ENCODE measurements at places on chromosomes 5 and 9.

DNA sequence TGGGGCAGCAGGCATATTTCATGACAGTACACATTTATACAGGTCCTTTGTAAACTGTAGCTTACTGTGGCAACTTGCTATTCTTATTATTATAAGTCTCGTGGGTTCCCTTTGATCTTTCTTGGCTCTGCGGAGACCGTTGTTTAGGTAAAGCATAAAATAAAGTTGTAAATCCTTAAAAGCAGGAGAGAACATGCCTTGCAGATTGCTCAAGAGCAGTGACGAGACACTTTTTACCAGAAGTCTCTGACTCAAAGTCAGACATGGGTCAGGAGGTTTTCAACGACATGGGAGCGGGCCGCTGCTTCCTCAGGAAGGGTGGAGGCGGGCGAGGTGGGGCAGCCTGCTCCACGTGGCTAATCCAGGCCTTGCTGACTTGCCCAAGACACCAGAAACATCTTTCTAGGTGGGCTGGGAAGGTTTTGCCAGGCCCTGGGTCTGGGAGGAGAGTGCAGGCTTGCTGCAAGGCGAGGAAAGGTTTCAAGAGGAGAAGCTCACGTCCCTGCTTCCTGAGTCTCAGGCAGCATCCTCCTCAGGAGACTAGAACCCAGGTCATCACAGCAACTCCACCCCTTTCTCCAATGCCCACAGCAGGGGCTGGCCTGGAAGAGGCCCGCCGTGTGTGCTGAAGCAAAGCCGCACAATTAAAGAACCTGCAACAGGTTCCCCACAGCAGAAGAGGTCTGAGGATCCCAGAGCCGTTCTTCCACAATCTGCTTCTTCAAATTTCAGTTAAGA, 6.5 kb downstream of the TBC1D2 start:
- DNase-seq, result peak; percentile 8

- DNase-seq, result no peak
These were observed 81.6 kb upstream of the BOD1 start for GRCh38 chr5:173697931-173698579.

DNA sequence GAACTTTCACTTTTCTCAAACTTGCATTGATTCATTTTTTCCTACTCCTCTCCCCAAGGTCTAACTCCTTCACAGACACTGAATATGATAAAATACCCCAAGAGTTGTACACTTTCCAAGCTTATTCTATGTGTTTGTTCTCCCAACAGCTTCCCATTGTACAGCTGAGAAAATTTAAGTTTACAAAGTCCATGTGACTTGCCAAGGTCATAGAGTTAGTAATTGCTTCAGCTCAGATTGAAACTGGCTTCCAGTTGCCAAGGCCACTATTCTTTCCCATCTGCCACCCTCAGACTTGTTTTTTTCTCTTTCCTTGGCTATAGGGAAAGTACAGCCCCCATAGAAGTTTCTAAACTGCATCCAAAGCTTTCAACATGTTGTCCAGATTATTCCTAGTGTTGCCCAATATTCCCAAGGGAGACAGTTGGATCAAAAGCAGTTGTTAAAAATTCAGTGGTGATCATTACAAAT, 34.8 kb downstream of the TNFSF8 start:
- no peak for DNase-seq

GRCh38 chr5:103327451-103327850, 68.9 kb downstream of the MACIR start:
- no peak for DNase-seq

All from activated T-cell treated with anti-CD3 and anti-CD28 coated beads, Interleukin-2, amount 50 U/mL, for 72 hours (primary cell).